ENCODE measurements at places on chromosomes 6 and 20.

GRCh38 chr20:62813588-62813987 is 3.3 kb upstream of the COL9A3 start:
- DNase-seq = no peak

DNA sequence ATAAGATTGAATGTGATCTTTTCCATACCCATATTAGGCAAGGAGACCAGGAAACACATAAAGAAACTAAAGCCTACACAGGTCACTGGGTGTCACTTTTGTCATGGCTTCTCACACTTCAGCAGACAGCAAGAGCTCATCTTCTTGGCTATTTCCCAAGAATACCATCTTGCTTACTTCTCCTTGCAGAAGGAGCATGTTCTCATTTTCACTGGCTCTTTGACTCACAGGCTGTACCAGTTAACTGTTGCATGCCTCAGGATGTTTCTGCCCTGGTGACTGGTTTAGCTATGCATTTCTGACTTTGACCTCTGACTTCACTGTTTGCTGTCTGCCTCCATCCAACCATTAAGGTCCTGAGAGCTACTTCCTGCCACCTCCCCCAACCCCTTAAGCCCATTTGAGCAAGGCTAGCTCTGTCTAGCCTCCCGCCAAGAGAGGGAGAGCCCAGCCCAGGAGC is 40.3 kb upstream of the OGFRL1 start:
- DNase-seq = no peak

GRCh38 chr6:24397631-24398030 is 5.1 kb upstream of the MRS2 start:
- no peak for DNase-seq

- no peak for DNase-seq
These were observed 35.0 kb upstream of the STK35 start for GRCh38 chr20:2066461-2067122.

- no peak for DNase-seq
These were observed 221.8 kb upstream of the FAM83B start for GRCh38 chr6:54624779-54625178.

GRCh38 chr6:63872233-63872632 is 236.6 kb downstream of the PHF3 start:
- DNase-seq = no peak

- no peak for DNase-seq
These were observed 337.4 kb downstream of the CBLN4 start for GRCh38 chr20:55667955-55668354.

GRCh38 chr6:139603581-139603980 is 229.1 kb upstream of the CITED2 start:
- DNase-seq = no peak

DNA sequence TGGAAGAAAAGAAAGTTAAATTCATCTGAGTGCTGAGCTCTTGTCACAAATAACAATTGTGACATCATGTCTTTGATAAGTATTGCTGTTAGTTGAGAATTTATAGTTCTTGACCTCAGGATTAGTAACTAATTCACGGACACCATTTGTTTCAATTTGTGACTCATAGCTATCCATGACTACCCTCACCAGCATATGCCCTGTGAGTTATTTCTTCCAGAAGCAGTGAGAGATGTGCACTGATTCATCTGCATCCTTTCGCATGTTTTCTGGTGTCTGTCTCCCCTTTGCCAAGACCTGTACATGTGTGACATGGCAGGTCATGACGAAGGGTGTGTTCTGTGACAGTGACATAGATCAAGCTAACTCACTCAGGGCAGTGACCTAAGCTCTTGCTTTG is 86.9 kb downstream of the SOBP start:
- no peak for DNase-seq

- DNase-seq = peak; percentile 73
These were observed 45.3 kb upstream of the PRELID3B start for GRCh38 chr20:59087829-59088433.

- DNase-seq = no peak
These were observed 139.6 kb downstream of the MYLK4 start for GRCh38 chr6:2611092-2611491.

GRCh38 chr20:47438464-47439381 is 63.0 kb upstream of the NCOA3 start:
- DNase-seq = no peak

DNA sequence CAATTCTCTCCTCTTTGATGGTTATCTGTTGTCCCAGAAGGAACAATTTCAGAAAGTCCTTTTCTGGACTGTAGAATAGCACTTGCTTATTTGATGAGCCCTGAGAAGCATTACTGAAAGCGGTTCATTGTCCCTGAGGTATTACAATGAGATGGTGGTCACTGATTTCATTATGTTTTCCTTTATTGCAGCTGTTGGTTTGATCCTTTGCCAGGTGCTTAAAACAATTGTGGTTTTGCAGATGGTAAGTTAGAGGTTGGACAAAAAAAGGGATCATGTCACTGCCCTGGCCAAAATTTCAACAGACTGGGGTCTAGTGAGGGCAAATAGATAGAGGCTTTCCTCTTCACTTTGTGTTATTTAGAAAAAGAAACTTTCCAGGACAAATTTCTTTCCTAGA is 61.9 kb downstream of the ESR1 start:
- no peak for DNase-seq

- DNase-seq = no peak
These were observed 315.6 kb upstream of the PTCHD4 start for GRCh38 chr6:48426636-48427035.

DNA sequence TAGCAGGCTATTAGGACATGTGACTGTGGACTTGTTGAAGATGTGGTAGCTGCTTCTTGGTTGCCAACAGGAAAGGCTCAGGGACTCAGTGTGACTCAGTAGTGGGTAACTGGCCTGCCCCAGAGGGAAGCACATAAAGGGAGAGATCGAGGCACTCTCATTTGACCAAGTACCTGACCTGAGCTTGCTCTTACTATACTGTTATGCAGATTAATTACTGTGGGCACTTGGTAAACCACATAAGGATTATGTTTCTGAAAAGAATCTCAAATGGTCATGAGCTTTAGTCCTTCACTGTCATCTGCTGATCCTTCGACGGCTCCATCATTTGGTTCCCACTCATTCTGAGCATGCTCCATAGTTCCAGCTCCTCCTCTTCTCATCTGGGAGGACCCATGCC is 48.2 kb upstream of the RPL7L1 start:
- no peak for DNase-seq

DNA sequence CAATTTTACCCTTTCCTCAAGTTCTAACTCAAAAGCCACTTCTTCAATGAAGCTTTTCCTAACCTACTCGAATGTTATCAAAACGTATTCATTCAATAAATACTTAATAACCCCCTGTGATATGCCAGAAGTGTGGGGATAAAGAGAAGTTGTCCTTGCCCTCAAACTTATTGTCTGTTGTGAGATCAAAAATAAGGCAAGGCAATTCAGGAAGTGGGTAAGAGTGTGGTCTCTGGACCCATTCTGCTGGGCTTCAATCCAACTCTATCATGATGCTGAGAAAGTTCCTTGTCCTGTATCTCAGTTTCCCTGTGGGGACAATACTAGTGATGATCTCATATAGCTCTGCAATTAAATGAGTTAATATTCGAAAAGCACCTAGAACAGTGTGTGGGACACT is 92.8 kb downstream of the PRDM1 start:
- DNase-seq = no peak

GRCh38 chr6:106752641-106753040 is 123.3 kb downstream of the QRSL1 start:
- DNase-seq = no peak

DNA sequence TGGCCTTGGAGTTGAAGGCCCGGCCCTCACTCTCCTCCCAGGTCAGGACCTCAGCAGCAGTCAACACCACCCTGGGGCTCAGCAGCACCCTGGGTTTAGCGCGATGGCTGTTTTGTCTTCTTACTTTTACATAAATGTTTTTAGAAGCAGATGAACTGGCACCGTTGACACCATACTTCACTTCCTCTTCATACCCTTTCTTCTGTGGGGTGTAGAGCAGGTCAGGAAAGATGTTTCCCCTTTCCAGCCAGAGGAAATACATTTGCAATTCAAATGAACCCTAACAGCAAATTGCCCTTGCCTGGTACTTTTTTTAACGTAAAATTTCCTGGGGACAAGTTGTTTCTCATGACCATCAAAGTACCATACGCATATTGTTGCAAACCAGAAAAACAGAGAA is 54.7 kb upstream of the SNX9 start:
- DNase-seq = no peak

DNA sequence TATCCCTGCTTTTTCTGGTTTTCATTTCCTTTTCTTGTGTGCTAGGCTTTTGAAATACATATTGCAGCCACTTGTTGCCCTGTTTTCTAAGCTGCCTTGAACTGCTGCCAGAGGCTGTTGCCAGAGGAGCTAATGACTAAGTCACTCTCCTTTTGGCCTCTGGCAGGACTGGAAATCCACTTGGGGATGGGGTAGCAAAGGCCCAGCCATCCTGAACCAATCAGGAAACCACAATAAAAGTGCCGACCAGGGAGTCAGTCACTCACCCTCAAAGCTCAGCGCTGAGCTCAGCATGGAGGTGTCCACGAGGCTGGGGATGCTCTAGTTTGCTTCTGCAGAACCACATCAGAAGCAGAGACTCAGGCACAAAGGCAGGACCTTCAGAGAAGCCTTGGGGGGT is 813.0 kb downstream of the DHX35 start:
- no peak for DNase-seq

- no peak for DNase-seq
These were observed 42.8 kb upstream of the PCMTD2 start for GRCh38 chr20:64212755-64213154.

DNA sequence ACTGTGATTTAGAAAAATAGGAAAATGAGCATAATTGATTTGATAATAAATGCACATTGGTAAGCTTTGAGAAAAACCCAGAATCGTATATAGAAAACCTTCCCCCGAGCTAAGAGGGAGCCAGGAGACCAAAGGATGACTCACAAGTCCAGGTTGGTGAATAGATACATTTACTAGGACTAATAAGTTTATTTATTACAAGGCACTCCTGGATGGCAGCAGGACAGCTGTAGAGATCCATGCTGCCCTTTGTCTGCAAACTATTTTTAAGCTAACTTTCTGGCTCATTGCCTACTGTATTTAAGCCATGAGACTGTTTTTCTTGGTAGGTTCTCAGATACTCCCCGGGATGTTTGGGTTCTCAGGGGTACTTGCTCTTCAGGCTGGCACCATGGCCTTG is 13.4 kb downstream of the CASP8AP2 start:
- no peak for DNase-seq

All from hematopoietic multipotent progenitor cell treated with erythropoietin and hydrocortisone succinate and interleukin-3 and kit ligand, for 17 days (in vitro differentiated cells).